Activated CD4-positive, alpha-beta T cell treated with anti-CD3 and anti-CD28 coated beads, Interleukin-2, amount 50 U/mL, for 48 hours (primary cell): ENCODE measurements at places on chromosomes 16 and 17.

GRCh38 chr16:2825049-2825742 is 4.9 kb upstream of the ZG16B start:
- DNase-seq: no peak

GRCh38 chr17:44792276-44792675 is 33.5 kb downstream of the ADAM11 start:
- no peak for DNase-seq

GRCh38 chr16:684961-685696 is 995 bp upstream of the JMJD8 start:
- DNase-seq: no peak

DNA sequence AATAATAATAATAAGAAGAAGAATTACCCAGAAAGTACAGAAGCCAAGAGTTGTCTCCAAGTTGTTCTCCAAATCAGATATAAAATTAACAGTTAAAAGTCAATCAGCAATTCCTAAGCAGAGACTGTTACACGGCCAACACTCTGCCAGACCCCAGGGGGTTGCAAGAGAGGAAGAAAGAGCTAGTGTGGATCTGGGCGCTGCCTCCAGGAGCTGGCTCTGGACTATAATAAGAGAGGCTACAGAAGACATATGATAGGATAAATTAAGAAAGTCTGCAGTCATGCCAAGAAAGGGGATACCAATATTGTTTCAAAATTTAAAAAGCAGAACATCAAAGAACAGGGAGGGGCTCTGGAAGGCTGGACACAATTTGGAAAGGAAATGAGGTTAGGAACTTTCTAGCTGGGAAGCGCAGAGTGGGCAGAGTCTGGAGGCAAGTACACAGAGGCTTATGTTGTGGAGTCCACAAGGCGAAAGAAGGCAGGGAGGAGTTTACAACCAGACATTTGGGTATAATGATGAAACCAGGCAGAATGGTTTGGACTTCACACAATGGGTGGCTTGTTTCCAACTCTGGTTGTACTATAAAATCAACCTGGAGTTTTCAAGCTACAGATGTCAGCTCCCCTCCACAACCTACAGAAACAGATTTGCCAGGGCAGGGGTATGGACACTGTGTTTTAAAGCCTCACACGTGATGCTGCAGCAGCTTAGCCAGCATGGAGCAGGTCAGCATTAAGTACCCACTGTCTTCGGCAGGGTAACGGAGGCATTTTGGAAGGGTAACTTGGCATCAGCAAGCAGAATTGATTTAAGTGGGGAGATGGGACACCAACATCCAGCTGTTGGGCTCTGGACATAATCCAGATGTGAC is 49.4 kb downstream of the SLC39A11 start:
- no peak for DNase-seq

GRCh38 chr16:89344846-89345611 is 127.5 kb downstream of the ZNF778 start:
- no peak for DNase-seq

DNA sequence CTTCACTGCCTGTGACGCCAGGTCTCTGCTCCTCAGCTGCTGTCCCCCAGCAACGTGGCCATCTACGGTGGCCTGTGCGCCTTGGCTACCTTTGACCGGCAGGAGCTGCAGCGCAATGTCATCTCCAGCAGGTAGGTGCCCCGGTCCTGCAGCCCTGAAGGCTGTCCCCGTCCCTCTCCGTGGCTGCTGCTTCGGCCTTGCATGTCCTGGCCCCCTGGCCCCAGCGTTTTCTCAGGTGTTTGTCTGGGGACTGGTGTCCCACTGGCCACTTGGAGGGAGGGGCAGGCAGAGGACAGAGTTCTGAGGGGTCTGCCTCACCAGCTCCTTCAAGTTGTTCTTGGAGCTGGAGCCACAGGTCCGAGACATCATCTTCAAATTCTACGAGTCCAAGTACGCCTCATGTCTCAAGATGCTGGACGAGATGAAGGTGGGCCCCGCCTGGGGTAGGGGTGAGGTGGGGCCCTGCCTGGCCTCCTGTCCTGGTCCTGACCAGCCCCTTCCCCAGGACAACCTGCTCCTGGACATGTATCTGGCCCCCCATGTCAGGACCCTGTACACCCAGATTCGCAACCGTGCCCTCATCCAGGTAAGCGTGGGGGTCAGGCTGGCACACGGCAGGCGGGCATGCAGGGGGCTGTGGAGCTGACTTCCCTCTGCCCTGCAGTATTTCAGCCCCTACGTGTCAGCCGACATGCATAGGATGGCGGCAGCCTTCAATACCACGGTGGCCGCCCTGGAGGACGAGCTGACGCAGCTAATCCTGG is 4.4 kb downstream of the GPS1 start:
- no peak for DNase-seq

GRCh38 chr17:61659437-61659836 is 68.4 kb upstream of the NACA2 start:
- DNase-seq: no peak

DNA sequence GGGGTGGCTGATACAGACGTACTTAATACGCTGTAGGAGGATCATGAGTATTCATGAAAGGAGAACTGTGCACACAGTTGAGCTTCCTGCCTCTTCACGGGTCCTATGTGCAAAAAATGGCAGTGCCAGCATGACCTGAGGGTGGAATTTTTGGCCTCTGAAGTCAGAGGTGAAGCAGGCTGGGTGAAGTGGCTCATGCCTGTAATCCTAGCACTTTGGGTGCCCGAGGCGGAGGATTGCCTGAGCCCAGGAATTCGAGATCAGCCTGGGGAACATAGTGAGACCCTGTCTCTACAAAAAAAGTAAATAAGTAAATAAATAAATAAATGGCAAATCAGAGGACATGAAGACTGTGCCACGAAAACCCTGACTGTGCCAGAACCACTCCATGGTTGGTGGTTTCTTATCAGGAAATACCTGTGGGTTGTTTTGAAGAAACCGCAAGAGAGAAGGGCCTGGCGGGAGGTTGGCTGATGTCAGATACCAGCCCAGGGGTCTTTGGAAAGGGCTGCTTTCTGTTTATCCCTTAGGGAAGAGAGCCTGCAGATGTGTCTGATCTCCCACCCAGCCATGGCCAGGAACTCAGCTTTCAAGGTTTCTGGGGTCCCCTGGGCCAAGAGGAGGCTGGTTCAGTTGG is 3.4 kb downstream of the ASPSCR1 start:
- DNase-seq: no peak

DNA sequence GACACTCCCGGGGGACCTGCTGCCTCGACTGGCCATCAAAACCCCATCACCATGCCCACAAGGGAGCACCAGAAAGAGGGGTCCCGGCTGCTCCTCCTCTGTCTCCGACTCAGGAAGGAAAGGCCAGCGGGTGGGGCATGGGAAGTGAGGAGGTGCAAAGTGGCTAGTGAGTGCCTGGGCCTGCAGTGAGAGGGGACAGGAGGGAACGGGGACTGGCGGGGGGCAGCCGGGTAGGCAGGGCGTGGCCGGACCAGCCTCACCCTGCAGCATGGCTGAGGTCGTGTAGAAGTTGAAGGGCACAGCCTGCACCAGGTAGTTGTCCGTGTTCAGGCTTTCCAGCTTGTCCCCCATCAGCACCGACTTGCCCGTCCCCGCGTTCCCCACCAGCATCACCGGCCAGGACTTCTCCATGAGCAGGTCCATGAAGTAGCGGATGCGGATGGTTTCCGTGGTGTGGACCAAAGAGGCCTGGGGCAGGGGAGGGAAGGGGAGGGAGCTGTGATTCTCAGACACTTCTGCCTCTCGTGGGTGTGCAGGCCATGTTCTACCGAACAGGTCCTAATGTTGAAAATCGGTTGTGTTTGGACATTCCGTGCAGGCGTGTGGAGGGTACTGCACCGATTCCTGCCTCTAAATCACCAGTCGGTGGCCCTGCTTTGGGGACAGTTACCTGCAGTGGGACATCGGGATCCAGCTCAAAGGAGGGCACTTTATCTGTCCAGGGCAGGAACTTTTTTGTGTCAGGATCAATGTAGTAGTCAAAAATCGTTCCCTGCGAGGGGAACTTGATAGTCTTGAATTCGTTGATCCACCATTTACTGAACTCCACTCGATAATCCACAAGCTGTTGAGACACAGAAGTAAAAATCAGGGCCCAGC is 91.7 kb downstream of the DNAH17 start:
- DNase-seq: no peak

DNA sequence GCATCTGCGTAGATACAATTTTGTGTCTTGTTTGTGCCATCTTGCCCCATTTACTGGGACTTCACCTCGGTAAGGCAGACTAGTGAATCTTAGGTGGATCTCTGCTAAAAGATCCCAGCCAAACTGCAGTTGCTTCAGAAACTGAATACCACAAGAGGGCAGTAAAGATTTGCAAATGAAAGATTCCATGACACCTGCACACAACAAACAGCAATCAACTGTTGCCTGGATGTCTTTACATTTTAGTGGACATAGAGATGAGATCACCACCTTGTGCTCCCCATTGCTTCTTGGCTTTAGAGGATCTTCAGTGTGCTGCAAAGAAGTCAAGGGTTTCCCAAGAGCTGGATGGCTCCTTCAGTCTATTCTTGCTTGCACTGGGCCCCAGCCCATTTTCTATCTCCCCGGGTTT is 119.2 kb upstream of the CACNG5 start:
- DNase-seq: no peak

GRCh38 chr17:32933881-32934280 is 5.9 kb downstream of the TMEM98 start:
- DNase-seq: no peak

DNA sequence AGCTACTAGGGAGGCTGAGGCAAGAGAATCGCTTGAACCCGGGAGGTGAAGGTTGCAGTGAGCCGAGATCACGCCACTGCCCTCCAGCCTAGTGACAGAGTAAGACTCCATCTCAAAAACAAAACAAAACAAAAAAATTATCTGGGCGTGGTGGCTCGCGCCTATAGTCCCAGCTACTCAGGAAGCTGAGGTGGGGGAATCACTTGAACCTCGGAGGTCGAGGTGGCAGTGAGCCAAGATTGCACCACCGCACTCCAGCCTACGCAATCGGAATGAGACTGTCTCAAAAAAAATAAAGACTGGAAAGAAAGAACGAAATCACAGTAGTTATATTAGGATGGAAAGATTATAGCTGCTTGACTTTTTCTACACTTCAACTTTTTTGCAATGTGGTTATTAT is 18.9 kb downstream of the COG1 start:
- DNase-seq: peak; percentile 58

DNA sequence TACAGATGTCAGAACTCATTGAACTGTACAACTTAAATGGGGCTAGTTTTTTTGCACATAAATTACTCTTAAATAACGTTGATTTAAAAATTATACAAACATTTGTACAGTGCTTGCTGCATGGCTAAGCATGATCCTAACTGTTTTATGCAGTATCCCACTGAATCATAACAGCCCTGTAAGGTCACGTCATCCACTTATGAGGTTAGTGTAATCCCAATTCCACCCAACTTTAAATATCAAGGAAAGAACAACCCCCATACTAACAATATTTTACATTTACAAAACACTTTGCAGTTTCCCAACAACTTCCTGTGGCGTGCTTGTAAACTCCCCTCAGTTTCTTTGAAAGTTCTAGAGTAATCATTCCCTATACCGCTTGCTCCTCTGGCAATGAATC is 190.1 kb upstream of the SALL1 start:
- no peak for DNase-seq

GRCh38 chr17:1693339-1693738 is 8.7 kb upstream of the PRPF8 start:
- no peak for DNase-seq

GRCh38 chr16:9115277-9115676 is 23.8 kb downstream of the HAPSTR1 start:
- no peak for DNase-seq

DNA sequence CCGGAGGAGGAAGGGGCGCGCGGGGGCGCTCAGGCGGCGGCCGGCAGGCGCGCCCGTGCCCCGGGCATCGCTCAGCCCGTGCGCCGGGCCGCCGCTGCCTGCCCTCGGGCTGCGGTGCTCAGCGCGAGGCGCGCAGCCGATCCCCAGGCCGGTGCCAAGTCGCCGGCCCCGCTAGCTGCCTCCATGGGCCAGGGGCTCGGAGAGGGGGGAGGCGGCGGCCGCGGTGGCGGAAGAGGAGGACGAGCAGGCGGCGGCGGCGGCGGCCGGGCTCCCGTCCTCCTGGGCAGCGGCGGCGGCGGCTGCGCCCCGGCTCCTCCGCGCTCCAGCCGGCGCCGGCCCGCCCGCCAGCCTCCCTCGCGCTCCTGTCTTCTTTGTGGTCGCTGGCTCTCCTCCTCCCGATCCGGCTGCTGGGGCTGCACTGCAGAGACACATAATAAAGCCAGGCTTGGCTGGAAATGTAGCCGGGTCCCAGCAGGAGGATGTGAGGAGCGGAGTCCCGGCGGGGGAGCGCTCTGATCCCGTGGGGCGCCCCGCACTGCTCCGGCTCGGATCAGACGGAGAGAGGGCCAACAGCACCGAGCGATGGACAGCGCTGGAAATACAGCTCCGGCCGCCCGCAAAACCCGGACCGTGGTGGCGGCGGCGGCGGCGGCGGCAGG is 889 bp upstream of the ZNF423 start:
- DNase-seq: peak; percentile 36

GRCh38 chr17:77674358-77674757 is 284.1 kb upstream of the TNRC6C start:
- no peak for DNase-seq

DNA sequence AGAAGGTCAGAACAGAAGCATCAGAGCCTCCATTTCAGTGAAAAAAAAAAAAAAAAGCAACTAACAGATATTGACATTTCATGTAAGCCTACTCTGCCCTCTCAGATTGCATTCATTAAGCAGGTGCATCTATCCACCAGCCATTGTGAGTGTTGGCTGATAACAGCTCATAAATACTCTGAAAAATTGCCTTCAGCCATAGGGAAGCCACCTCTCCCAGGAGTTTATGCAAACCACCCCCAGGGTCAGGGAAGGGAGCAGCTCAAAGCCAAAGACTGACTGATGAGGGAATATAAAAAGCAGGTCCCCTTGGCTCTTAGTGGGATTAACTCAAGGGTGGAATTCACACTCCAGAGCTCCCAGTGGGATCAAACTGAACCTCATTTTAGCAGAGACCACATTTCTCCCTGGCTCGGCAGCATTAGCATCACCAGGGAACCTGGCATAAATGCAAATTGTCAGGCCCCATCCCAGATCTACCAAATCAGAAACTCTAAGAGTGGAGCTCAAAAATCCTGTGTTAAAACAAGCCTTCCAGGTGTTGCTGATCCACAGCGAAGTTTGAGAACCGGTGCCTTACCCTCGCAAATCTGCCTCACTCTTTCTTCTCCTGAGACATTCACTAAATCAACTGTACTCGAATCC is 14.2 kb downstream of the APOH start:
- DNase-seq: no peak

DNA sequence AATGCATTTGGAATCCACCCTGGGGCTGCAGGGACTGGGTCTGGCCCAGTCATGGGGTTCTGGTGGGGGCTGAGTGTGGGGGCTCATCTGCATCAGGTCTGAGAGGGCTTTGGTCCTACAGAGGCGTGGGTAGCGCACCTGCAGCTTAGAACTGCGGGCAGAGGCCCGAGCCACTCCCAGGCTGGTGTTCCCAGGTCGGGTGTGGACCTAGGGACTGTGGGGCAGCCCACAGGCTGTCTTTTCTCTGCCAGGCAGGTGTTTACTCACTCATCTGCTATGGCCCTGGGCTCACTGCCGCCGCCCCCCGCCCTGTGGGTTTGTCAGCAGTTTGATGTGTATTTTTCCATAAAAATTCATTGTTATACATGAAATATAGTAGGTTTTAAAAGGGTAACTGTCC is 27.0 kb upstream of the DOC2B start:
- no peak for DNase-seq
